ENCODE measurements at places on chromosomes 7 and 10. TPM values are rescaled to one million over a fixed set of nuclear protein-coding genes. Genes with fewer than 3 reads are reported as not detected.

DNA sequence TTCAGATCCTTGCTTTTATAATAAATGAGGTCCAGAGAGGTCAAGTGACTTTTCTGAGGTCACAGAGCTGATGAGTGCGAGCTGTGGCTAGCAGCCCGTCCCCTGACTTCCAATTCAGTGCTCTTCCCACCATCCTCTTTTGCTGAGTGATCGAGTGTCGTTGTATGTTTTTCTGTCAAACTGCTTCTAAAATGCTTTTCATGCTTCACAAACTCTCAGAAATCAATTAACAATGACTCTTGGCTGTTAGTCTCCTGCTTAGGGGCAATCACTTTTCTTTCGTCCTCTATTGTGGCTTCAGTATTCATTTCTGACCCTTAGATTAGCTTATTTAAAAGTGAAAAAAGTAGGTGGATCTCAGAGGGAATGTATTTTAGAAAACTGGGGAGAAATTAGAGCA lies 423.7 kb downstream of the DPP6 start:
- H3K27me3 ChIP-seq = peaks cover 8% of the 10 kb centered on the region
- H3K4me3 ChIP-seq = no peak overlapping the region
- H3K4me1 ChIP-seq = no peaks in the 10 kb centered on the region
- H3K36me3 ChIP-seq = no peaks in the 10 kb centered on the region
- no peak overlapping the region for H3K27ac ChIP-seq
- no peak for DNase-seq

DNA sequence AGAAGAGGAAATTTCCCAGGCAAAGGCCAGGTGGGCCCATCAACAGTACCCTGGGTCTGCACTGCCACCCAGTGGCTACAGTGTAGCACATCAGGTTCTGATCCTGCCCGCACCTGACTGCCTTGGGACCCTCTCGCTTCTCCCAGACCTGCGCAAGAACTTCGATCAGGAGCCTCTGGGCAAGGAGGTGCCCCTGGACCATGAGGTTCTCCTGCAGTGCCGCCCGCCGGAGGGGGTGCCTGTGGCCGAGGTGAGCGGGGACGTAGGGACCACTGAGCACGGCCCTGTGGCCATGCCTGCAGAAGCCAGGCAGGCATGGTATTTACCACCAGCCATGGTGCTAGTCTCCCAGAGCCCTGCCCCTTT lies 33.9 kb upstream of the SLC29A3 start:
- peaks cover 64% of the 10 kb centered on the region for H3K36me3 ChIP-seq
- no peak for DNase-seq
- no peak overlapping the region for H3K27ac ChIP-seq
- peaks cover 5% of the 10 kb centered on the region for H3K4me1 ChIP-seq
- H3K27me3 ChIP-seq = no peaks in the 10 kb centered on the region

- H3K4me1 ChIP-seq = no peaks in the 10 kb centered on the region
- H3K27ac ChIP-seq = no peak overlapping the region
- no peaks in the 10 kb centered on the region for H3K36me3 ChIP-seq
These were observed 925.1 kb upstream of the CELF2 start for GRCh38 chr10:10092581-10092980.

DNA sequence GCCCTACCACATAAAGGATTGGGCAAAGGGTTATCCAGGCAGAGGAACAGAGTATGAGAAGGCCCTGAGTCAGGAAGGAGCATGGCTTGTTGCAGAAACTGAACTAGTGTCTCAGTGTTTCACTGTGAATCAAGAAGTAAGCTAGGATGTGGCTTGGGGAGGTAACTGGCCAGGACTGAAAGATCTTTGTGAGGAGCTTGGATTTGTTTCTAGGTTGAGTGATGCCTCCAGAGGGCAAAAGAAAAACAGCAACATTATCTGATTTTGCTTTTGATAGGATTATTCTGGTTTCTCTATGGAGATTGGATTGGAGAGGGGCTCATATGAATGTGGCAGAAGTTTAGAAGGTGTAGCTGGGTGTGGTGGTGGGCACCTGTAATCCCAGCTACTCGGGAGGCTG lies 137.9 kb upstream of the HDAC9 start:
- peaks cover 12% of the 10 kb centered on the region for H3K4me1 ChIP-seq
- H3K27me3 ChIP-seq = no peaks in the 10 kb centered on the region
- H3K27ac ChIP-seq = no peak overlapping the region
- DNase-seq = no peak
- no peak overlapping the region for H3K4me3 ChIP-seq

- peaks cover 9% of the 10 kb centered on the region for H3K4me1 ChIP-seq
- peak; percentile 58 for DNase-seq
- H3K36me3 ChIP-seq = no peaks in the 10 kb centered on the region
- no peaks in the 10 kb centered on the region for H3K27me3 ChIP-seq
- H3K4me3 ChIP-seq = no peak overlapping the region
These were observed 47.2 kb upstream of the TNRC18 start for GRCh38 chr7:5470816-5471215.

DNA sequence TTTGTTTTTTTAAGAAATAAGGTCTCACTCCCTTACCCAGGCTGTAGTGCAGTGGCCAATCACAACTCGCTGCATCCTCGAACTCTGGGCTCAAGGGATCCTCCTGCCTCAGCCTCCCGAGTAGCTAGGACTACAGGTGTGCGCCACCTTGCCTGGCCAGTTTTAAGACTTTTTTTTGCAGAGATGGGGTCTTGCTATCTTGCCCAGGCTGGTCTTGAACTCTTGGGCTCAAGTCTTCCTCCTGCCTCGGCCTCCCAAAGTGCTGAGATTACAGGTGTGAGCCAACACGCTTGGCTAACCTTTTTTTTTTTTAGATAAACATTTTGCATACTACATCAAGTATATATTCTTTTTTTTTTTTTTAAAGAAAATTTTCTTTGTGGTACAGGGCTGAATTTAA lies 18.2 kb downstream of the SEC23IP start:
- no peak for DNase-seq
- no peaks in the 10 kb centered on the region for H3K4me1 ChIP-seq
- H3K36me3 ChIP-seq = peaks cover 97% of the 10 kb centered on the region

- H3K4me1 ChIP-seq = peaks cover 14% of the 10 kb centered on the region
- H3K36me3 ChIP-seq = no peaks in the 10 kb centered on the region
- H3K27me3 ChIP-seq = no peaks in the 10 kb centered on the region
- H3K4me3 ChIP-seq = no peak overlapping the region
- no peak for DNase-seq
These were observed 139.0 kb downstream of the TPST1 start for GRCh38 chr7:66344166-66344565.

DNA sequence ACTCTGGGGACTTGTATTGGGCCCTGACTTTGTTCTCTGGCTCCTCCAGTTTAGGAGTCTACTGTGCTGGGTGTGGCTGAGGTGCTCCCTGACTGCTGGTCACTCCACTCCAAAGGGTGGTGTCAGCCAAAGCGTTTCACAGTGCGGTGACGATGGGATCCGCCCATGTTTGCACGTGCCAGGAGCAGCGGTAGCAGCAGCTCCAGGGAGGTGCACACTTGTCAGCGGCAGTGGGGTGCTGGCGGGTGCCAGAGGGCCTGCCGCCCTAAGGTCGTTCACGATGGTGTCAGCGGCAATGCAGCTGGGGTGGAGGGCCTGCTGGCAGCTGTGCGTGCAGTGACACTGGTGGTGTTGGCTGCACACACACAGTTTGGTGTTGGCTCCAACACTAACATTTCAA lies 268.5 kb upstream of the AKR1E2 start:
- no peaks in the 10 kb centered on the region for H3K36me3 ChIP-seq
- no peaks in the 10 kb centered on the region for H3K4me1 ChIP-seq
- DNase-seq = no peak
- H3K4me3 ChIP-seq = no peak overlapping the region
- no peaks in the 10 kb centered on the region for H3K27me3 ChIP-seq

GRCh38 chr10:10967029-10967428 lies 50.6 kb upstream of the CELF2 start:
- no peak overlapping the region for H3K27ac ChIP-seq
- H3K36me3 ChIP-seq = no peaks in the 10 kb centered on the region
- DNase-seq = no peak

DNA sequence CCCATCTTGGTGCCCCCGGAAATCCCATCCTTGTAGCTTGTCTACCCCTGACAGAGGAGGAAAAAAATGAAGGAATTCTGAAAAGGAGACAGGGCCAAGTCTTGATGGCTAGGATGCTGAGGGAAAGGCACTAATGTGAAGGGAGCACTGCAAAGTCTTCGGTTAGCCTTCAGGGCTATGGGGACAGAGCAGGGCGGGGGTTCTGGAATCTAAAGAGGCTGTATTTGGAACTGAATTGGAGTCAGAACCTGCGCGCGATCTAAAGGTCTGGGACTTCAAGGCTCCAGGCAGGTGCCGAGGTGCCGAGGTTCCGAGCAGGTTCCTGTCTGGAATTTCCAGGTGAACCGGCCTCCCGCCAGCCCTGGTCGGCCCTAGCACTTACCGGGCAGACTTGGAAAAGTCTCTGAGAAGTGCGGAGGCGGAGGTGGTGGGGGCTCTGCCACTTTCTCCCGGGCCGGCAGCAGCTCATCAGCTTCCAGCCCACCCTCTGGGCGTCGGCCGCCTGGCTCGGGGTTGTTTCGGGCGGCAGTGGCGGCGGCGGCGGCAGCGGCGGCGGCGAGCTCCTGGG lies 781 bp downstream of the GBX1 start:
- no peak for DNase-seq
- peaks cover 43% of the 10 kb centered on the region for H3K4me1 ChIP-seq
- no peak overlapping the region for H3K27ac ChIP-seq
- no peaks in the 10 kb centered on the region for H3K36me3 ChIP-seq
- H3K4me3 ChIP-seq = peak overlapping the region; percentile 66

The STK31 gene
- not detected for total RNA-seq

The AGR2 gene
- not detected for total RNA-seq

The ZEB1 gene
- total RNA-seq = 85.4 TPM

GRCh38 chr7:48097521-48098231 lies 8.6 kb downstream of the UPP1 start:
- DNase-seq = no peak
- H3K4me3 ChIP-seq = no peak overlapping the region
- H3K27ac ChIP-seq = no peak overlapping the region
- H3K36me3 ChIP-seq = peaks cover 79% of the 10 kb centered on the region
- peaks cover 27% of the 10 kb centered on the region for H3K4me1 ChIP-seq
- H3K27me3 ChIP-seq = no peaks in the 10 kb centered on the region

DNA sequence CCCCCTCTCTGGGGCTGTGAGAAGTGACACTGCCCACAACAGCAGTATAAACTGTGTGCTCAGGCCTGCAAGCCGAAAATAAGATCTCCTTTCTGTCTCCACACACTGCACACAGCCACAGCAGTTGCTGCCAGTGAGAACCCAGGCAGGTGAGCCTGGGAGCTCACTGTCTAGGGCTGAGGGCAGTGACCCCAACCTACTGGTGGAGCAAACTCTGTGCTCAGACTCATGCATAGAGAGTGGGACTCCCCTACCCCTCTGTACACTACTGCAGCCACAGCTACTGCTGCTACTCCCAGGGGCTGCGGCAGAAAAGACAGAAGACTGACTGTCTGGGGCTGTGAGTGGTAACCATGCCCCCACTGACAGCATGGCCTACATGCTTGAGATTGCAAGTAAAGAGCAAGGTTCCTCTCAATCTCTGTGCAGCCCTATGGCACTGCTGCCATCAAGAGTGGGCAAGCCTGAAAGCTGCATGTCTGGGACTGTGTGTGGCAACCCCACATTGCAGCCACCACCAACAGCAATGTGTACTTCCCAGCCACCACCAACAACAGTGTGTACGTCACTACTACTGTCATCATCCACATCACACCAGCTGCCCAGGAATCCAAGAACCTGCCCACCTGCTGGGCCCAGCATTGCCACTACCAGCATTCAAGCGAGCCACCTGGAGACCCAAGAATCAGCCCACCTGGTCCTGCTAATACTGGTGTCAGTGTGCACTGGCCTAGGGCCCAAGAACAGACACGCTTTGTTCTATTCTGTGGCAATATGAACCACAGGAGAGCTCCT lies 226.1 kb downstream of the XPNPEP1 start:
- no peak for DNase-seq
- H3K36me3 ChIP-seq = no peaks in the 10 kb centered on the region
- no peak overlapping the region for H3K27ac ChIP-seq
- H3K4me1 ChIP-seq = no peaks in the 10 kb centered on the region

- DNase-seq = no peak
- H3K27ac ChIP-seq = no peak overlapping the region
- H3K27me3 ChIP-seq = peaks cover 10% of the 10 kb centered on the region
- no peaks in the 10 kb centered on the region for H3K36me3 ChIP-seq
- H3K4me1 ChIP-seq = no peaks in the 10 kb centered on the region
These were observed 64.1 kb upstream of the DIP2C start for GRCh38 chr10:753530-753929.

The ZNF804B gene
- not detected for total RNA-seq

DNA sequence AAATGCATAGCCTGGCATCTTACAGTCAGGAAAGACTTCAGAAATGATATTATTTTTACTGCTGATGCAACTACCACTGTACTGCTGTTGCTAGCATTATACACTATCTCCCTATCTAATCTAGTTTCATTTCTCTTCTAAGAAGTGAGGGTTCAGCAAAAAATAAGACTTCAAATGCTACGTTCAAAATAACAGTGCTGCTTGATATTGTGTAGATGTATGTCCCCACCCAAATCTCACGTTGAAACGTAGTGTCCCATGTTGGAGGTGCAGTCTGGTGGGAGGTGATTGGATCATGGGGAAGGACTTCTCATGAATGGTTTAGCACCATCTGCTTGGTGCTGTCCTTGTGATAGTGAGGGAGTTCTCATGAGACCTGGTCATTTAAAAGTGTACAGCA lies 129.4 kb downstream of the ANK3 start:
- H3K36me3 ChIP-seq = peaks cover 40% of the 10 kb centered on the region
- H3K27me3 ChIP-seq = no peaks in the 10 kb centered on the region
- peaks cover 20% of the 10 kb centered on the region for H3K4me1 ChIP-seq
- no peak for DNase-seq
- no peak overlapping the region for H3K4me3 ChIP-seq
- H3K27ac ChIP-seq = no peak overlapping the region

DNA sequence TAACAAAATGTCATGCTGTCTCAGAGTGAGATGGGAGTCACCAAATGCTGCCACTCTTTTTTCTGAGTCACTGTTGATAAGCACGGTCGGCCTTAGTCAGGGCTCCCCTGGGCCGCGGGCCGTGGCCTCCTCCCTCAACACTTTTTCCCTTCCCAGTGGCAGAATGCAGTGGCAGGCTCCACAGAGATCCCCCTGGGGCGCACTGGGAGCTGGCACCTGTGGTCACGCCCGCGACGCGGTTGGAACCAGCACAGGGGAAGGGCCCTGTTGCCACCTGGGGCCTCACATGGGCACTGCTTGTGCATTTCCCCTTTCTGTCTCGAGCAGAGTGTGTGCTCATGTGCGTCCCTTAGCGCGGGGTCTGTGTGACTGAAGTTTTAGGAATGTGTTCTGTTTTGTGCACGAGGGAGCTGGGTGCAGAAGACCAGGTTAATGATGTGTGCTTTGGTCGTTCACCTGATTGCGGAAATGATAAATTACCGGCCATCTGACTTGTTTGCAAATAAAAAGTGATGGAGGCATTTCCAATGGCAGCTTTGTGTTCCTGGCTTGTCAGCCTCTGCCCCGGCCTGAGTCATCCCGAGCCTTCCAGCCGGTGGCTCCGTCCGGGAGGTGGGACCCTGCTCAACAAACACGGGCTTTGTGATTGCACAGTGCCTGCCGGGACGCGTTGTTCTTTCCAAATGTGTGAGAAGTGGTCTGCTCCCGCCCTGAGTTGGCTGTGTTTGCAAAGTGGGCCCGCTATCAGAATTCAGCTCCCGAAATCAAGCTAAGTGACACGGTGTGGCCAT lies 100.7 kb downstream of the NKX6-2 start:
- H3K4me1 ChIP-seq = peaks cover 15% of the 10 kb centered on the region
- peak; percentile 20 for DNase-seq
- H3K4me3 ChIP-seq = no peak overlapping the region
- peak overlapping the region; percentile 42 for H3K27ac ChIP-seq
- H3K27me3 ChIP-seq = no peaks in the 10 kb centered on the region

- H3K4me3 ChIP-seq = no peak overlapping the region
- H3K27ac ChIP-seq = no peak overlapping the region
- H3K27me3 ChIP-seq = no peaks in the 10 kb centered on the region
- peaks cover 3% of the 10 kb centered on the region for H3K36me3 ChIP-seq
- DNase-seq = no peak
These were observed 145.0 kb downstream of the MAD1L1 start for GRCh38 chr7:2087744-2088143.

The GIMAP5 gene
- total RNA-seq = 10.7 TPM

Data from left ventricle myocardium inferior (tissue), 1 donor.